Bronchus fibroblast of lung (primary cell): ENCODE measurements at places on chromosomes 3 and 15. TPM values are rescaled to one million over a fixed set of nuclear protein-coding genes. Genes with fewer than 3 reads are reported as not detected.

The POU1F1 gene
- total RNA-seq = not detected in 2 replicates

The CIB2 gene
- total RNA-seq = 2.2 and 2.8 TPM in 2 replicates

The ITPKA gene
- 12.4 and 15.6 TPM in 2 replicates for total RNA-seq

The GPR171 gene
- not detected in 2 replicates for total RNA-seq

The GRK7 gene
- not detected in 2 replicates for total RNA-seq

The LYZL4 gene
- not detected in 2 replicates for total RNA-seq

The AHSG gene
- total RNA-seq = not detected in 2 replicates

The ZIC1 gene
- total RNA-seq = under 0.01 TPM in 1 of 2 replicates, not detected in the other

The CASR gene
- not detected in 2 replicates for total RNA-seq

The ACKR4 gene
- not detected in 2 replicates for total RNA-seq

The P3H2 gene
- 6.4 and 7.3 TPM in 2 replicates for total RNA-seq

The TNNC1 gene
- 0.74 TPM in 1 of 2 replicates, not detected in the other for total RNA-seq

The DOCK3 gene
- under 0.01 TPM in 2 replicates for total RNA-seq

The LNP1 gene
- total RNA-seq = 3.0 and 3.2 TPM in 2 replicates

The PRSS50 gene
- total RNA-seq = not detected in 2 replicates

The SETD2 gene
- 10.9 and 13.8 TPM in 2 replicates for total RNA-seq
